Type B pancreatic cell (in vitro differentiated cells): ENCODE measurements at places on chromosomes 1 and 21. TPM values are rescaled to one million over a fixed set of nuclear protein-coding genes. Genes with fewer than 3 reads are reported as not detected.

The BGLAP gene
- total RNA-seq: 0.64 and 3.1 TPM in 2 replicates

The ZNF593OS gene
- not detected in 2 replicates for total RNA-seq

DNA sequence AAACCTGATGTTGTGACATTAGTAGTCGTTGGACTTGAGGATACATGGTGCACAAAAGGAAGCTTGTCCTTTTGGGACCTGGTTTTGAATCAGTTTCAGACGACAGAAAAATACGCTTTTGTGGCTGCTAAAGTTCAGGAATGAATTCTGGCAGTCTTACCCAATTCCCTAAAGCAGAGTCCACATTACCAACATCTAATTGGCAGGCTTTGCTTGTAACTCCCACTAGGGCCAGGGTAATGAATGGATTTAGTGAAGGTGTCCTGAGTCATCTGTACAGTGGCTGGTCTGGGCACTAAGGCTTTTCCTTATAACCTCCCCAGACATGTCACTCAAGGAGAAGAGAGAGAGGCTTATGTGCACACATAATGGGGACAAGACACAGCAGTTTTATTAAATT, 66.2 kb upstream of the RNPC3 start:
- no peak for DNase-seq

DNA sequence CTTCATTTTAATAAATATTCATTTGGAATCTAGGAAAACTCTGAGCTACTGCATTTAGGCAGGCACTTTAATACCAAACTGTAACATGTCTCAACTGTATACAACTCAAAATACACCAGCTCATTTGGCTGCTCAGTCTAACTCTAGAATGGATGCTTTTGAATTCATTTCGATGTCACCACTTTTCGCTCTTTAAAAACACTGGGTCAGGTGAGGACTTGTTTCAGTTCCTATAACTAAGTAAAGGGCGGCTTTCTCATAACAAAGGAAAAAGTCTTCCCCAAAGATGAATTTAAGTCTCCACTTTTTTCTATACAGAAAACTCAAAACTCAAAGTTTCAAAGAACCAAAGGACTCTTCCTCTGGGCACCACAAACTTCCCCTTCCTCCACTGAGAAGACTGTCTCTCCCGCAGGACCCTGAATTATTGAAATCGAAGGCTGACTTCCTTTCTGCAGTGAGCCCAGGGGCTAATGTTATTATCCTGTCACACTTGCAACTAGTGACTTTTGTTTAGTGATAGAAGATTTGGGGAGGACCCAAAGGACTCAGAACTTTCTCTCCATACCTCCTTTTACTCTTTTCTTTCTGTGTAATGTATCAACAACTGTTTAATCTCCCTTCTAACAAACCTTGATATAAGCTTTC, 9.7 kb upstream of the DHX9 start:
- no peak for DNase-seq

DNA sequence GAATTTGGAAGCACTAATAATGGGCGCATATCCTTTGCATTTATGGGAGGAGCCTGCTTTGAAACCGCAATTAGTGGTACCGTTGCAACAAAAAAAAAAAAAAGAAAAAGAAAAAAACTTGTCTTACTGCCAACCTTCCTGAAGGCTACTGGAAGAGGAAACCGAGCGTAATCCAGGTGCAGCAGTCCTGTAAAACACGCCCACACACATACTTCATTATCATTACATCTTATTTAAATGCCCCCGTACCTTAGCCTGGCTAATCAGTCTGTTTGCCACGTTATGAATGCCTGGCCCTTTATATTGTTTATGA, 686 bp upstream of the ZNF281 start:
- no peak for DNase-seq

- no peak for DNase-seq
Observed at GRCh38 chr1:234550341-234551031, 59.5 kb downstream of the IRF2BP2 start.

GRCh38 chr1:224753491-224753890, 137.4 kb downstream of the CNIH3 start:
- DNase-seq: no peak

DNA sequence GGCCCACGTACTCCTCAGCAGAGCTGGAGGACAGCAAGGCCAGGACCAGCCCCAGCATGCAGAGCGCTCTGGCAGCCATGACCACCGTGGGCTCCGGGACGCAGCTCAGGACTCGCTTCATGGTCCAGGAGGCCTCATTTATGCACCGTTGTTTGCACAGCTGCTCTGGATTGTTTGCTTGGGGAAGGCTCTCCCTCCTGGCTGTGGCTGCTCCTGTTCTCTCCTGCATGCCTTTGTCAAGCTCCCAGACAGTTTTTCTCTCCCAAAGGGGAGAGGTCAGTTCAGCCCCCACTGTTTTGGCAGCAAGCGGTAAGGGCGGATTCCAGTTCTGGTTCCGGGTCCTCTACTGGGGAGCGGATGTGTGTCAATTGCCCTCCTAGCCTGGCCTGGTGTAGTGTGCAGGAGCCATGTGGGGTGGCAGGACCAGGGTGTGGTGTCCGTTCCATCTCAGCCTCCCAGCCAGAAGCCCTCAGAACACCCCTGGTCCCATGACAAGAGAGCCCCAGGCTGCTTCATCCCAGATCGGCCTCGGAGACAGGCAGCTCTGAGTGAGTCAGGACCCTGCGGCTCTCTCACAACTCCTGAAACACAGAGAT, at the start of gene TFF3:
TFF3 (minus strand) TSS at position 114 of the 596 bp plus-strand sequence; CDS start at position 79, 35 bp downstream.
- peak; percentile 65 for DNase-seq
